Transverse colon (tissue), 4 donors: ENCODE measurements at places on chromosomes 6 and 20.
A peak's percentile ranks its signal among the peaks of the same experiment; 100 is the strongest.

DNA sequence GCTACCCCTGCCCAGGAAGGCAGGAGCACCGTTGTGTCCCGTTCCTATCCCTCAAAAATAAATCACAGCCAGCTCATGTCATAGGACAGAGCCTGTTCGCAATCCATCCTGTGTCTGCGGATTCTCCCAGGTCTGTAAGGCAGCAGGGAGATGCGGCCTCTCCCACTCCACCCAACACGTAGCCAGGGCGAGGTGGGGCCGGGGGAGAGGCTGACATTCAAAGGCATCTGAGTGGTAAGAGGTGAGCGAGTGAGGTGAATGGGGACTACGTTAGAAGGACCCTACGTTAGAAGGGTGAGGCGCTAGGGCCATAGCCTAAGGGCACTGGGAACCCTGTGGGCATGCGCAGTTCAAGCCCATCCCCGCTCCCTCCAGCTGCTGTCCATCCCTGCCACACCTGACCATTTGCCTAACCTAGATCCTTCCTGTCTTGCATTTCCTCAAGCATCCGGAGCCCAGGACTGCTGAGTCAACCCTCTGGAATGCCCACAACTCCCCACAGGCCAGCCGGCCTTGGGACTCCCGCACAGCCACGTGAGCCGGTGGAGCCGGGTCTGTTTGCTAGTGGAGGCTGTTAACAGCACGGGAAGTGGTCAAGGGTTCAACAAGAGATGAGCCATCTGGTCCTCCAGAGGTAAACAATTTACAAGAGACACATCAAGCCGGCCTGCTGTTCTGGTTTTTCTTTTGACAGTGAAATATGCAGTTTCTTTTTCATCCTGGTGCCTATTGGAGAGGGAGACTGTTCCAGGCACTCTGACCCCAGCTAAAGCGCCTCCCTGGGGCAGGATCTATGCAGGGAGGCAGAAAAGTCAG, 45.9 kb downstream of the RIPOR3 start:
- peak; percentile 71 for DNase-seq
- H3K27ac ChIP-seq: peak overlapping the region; percentile 78
- H3K36me3 ChIP-seq: no peaks in the 10 kb centered on the region
- no peaks in the 10 kb centered on the region for H3K27me3 ChIP-seq

GRCh38 chr6:139338795-139339194, 35.7 kb downstream of the CITED2 start:
- H3K4me3 ChIP-seq: no peak overlapping the region
- H3K27me3 ChIP-seq: no peaks in the 10 kb centered on the region
- DNase-seq: no peak
- H3K27ac ChIP-seq: peak overlapping the region; percentile 10

GRCh38 chr6:64672131-64672530, 1034.9 kb downstream of the EYS start:
- H3K36me3 ChIP-seq: no peaks in the 10 kb centered on the region
- no peak overlapping the region for H3K27ac ChIP-seq
- H3K4me3 ChIP-seq: no peak overlapping the region
- no peaks in the 10 kb centered on the region for H3K27me3 ChIP-seq
- no peak for DNase-seq

- H3K36me3 ChIP-seq: no peaks in the 10 kb centered on the region
- peaks cover 3% of the 10 kb centered on the region for H3K4me1 ChIP-seq
- H3K4me3 ChIP-seq: no peak overlapping the region
- H3K27me3 ChIP-seq: no peaks in the 10 kb centered on the region
Observed at GRCh38 chr6:87848616-87849015, 146.6 kb upstream of the AKIRIN2 start.

DNA sequence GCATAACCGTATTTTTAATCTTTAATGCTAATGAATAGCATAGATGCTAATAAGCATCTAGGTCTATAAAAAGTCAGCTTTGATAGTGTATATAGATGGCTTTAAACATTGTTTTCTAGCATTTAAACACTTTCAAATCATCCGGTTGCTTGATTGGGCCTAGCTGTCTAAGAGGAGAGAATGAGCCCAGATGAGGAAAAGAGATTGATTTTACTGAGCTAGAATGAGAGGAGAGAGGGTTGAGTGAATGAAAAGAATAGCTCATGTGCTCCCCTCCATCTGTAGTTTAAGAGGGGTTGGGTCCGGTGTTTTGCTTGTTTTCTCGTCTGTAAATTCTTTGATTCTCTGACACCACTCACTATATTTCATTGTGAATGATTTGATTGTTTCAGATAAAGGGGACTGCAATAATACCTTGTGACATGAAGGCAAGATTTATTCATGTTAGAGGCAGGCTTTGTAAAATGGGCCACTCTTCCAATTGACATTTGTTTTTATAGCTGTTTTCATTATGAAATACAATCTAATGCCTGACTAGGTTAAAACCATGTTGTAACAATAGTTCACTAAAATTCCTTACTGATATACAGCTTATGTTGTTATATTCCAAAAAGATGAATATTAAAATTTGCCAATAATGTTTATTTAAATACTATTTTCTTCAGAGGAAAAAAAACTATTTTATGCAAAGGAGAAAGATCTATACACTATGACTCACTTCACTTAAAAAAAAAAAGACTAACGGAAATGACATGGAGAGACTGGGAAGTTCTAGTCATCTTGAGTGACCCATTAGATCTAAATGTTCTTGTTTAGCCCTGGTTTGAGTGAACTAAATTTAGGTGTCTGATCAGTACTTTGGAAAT, 3.2 kb downstream of the PTPN1 start:
- H3K36me3 ChIP-seq: no peaks in the 10 kb centered on the region
- peak overlapping the region; percentile 91 for H3K27ac ChIP-seq
- H3K4me3 ChIP-seq: peak overlapping the region; percentile 94
- H3K27me3 ChIP-seq: no peaks in the 10 kb centered on the region

DNA sequence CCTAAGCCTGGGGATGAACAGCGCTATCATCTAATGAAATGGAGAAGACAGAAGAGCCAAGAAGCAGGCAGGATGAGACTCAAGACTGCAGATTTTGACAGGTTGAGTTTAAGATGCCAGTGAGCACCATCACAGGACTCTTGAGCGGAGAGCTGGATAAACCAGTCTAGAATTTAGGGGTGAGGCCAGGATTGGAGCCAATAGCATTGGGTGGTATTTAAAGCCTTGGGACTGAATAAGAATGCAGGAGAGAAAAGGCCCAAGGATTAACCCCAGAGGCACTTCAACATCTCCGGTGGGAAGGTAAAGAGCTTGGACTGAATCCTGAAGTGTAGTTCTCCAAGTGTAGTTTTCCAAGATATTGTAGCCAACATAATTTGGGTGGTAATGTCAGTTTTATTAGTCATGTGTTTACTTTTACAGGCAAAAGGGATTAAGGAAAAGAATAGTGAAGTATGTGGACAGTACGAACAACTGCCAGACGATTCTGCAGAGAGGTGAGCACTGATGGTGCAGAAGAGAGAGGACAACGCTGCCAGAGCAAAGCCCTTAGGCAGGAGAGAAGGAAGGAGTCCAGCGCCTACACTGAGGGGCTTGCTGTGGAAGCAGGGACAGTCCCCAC, 85.2 kb downstream of the DTNBP1 start:
- DNase-seq: no peak
- H3K36me3 ChIP-seq: no peaks in the 10 kb centered on the region
- no peaks in the 10 kb centered on the region for H3K27me3 ChIP-seq
- H3K4me1 ChIP-seq: peaks cover 11% of the 10 kb centered on the region

DNA sequence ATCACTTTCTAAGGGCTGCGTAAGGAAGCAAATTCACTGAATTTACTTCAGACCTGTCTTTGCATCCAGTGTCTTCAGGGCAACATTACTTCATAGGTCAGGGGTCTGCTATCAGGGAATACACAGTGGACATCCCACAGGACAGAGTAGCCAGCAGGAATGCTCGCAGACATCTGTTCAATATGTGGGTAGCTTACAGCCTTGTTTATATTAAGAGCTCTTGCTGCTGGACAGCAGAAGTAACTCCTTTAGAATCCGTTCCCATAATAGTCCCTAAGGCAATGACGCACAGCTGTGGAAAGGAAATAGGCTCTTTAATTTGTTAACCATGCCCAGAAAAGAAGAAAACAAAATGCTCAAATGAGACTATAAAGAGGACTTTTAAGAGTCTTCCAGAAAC, 198.7 kb downstream of the MOXD1 start:
- H3K27ac ChIP-seq: peak overlapping the region; percentile 54
- DNase-seq: no peak
- no peak overlapping the region for H3K4me3 ChIP-seq
- peaks cover 5% of the 10 kb centered on the region for H3K4me1 ChIP-seq
- no peaks in the 10 kb centered on the region for H3K36me3 ChIP-seq

- H3K27ac ChIP-seq: peak overlapping the region; percentile 83
- peak overlapping the region; percentile 17 for H3K4me3 ChIP-seq
- H3K36me3 ChIP-seq: no peaks in the 10 kb centered on the region
- peak; percentile 87 for DNase-seq
Observed at GRCh38 chr6:13303668-13304017, 24.7 kb downstream of the TBC1D7 start.

DNA sequence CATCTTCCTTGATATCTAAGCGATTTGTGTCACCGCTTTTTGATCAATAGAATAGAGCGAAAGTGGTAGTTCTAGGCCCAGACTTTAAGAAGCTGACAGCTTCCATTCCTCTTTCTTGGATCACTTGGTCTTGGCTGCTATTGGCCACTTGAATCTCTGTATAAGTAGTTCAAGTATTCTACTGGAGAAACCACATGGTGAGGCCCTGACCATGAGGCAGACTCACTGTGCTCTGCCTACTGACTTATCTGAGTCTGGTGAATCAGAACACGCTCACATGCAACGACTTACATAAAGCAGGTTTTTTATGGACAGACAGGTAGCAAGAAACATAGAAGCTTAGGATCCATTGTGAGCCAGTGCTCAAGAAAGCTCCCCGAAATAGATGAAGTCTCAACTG, 27.0 kb downstream of the OLIG3 start:
- no peaks in the 10 kb centered on the region for H3K36me3 ChIP-seq
- DNase-seq: no peak
- no peak overlapping the region for H3K27ac ChIP-seq
- no peak overlapping the region for H3K4me3 ChIP-seq

DNA sequence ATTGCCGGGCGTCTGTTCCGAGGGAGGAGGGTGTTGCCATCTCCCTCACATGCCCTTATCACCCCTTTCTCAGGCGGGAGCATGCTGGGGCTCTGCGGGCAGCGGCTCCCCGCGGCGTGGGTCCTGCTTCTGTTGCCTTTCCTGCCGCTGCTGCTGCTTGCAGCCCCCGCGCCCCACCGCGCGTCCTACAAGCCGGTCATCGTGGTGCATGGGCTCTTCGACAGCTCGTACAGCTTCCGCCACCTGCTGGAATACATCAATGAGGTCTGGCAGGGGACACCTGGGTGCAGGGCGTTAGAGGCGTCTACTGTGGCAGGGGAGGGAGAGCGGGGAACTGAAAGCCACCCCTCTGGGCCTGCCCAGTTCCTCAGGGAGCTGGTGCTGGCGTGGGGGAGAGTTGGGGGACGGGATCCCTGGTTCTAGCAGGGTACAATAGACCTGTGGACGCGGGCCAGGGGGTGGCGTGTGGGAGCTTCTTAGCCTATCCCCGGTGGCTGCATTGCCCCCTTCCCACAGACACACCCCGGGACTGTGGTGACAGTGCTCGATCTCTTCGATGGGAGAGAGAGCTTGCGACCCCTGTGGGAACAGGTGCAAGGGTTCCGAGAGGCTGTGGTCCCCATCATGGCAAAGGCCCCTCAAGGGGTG, 697 bp downstream of the PPT2 start:
- peak; percentile 85 for DNase-seq
- peak overlapping the region; percentile 97 for H3K27ac ChIP-seq
- H3K4me3 ChIP-seq: peak overlapping the region; percentile 68
- no peaks in the 10 kb centered on the region for H3K27me3 ChIP-seq

- H3K4me3 ChIP-seq: no peak overlapping the region
- no peaks in the 10 kb centered on the region for H3K36me3 ChIP-seq
- no peak for DNase-seq
- peaks cover 56% of the 10 kb centered on the region for H3K4me1 ChIP-seq
Observed at GRCh38 chr6:2986722-2987221, 12.9 kb upstream of the NQO2 start.

- no peak overlapping the region for H3K27ac ChIP-seq
- no peaks in the 10 kb centered on the region for H3K36me3 ChIP-seq
- H3K4me1 ChIP-seq: no peaks in the 10 kb centered on the region
Observed at GRCh38 chr20:52832151-52832774, 139.9 kb upstream of the TSHZ2 start.

GRCh38 chr6:77548190-77548589, 84.9 kb upstream of the HTR1B start:
- H3K4me3 ChIP-seq: no peak overlapping the region
- no peak for DNase-seq
- no peaks in the 10 kb centered on the region for H3K4me1 ChIP-seq
- no peaks in the 10 kb centered on the region for H3K27me3 ChIP-seq
- no peak overlapping the region for H3K27ac ChIP-seq

- H3K36me3 ChIP-seq: no peaks in the 10 kb centered on the region
- H3K4me1 ChIP-seq: peaks cover 11% of the 10 kb centered on the region
- H3K27me3 ChIP-seq: no peaks in the 10 kb centered on the region
- no peak overlapping the region for H3K4me3 ChIP-seq
Observed at GRCh38 chr6:28134716-28135115, 7.0 kb upstream of the ZKSCAN8 start.

GRCh38 chr6:119171088-119171841, 92.8 kb upstream of the FAM184A start:
- H3K27me3 ChIP-seq: no peaks in the 10 kb centered on the region
- H3K4me1 ChIP-seq: no peaks in the 10 kb centered on the region
- H3K36me3 ChIP-seq: no peaks in the 10 kb centered on the region
- DNase-seq: no peak

DNA sequence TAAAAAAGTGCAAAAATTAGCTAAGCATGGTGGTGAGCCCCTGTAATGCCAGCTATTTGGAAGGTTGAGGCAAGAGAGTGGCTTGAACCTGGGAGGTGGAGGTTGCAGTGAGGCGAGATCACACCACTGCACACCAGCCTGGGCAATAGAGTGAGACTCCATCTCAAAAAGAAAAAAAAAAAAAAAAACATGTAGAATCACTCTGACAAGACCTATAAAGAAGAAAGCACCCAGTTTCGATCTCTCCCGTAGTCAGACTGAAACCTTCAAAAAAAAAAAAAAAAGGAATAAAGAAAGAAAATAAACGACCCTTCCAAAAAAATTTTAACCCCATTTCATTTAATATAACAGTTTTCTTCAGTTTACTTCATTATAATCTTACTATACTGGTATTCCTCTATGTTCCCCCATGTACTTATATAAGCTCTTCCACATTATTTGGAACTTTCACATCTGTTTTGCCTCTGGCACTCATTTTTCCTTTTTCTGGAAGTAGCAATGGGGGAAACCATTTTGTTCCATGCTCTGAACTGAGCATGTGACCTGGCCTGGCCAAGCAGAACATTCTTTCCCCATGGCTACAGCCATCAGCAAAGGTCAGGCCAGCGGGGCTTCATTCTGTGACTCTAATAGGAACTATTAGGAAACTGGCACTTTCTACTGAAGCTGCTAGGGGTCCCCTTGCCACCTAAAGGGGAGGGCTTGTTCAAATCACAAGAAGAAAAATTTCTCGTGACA, 9.6 kb downstream of the SLC18B1 start:
- no peaks in the 10 kb centered on the region for H3K36me3 ChIP-seq
- no peaks in the 10 kb centered on the region for H3K4me1 ChIP-seq
- H3K27ac ChIP-seq: no peak overlapping the region
- no peak for DNase-seq
- H3K27me3 ChIP-seq: no peaks in the 10 kb centered on the region
